Astrocyte of the cerebellum (primary cell): ENCODE measurements at places on chromosomes 13 and 19.
A peak's percentile ranks its signal among the peaks of the same experiment; 100 is the strongest.

GRCh38 chr13:111513766-111514609, 193.5 kb downstream of the TEX29 start:
- no peak for DNase-seq

DNA sequence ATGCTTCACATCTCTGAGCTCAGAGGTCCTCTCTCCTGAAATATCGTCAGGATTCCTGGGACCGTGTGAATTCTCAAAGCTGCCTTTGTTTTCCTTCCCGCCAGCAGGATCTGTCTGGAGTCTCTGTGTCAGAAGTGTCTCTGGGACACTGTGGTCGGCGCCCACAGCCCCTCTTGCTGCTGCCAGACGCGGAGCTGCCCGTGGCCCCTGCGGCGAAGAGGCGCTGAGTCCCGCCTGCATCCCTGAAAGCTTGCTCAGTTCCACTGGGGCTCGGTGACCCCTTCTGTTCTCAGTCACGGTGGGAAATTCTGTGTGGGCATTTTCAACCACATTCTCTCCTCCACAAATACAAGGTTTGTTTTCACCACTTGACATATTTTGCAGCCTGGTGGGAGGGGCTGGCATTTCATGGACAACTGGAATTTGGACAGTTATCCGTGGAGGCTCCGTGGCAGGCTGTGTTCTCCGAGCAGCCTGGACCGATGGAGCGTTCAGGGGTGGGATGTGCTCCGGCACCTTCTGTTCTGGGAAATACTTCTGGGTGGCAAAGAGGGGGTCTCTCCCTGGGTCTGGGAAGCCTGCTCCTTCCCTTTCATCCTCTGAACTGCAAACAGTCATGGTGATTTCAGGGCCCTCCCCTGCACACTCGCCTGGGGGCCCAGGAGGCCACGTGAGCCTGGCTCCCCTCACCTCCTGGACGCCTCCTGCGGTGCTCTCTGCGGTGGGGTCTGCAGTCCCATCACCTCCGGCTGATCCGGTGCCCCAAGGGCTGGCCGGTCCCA, 42.6 kb upstream of the GRTP1 start:
- peak; percentile 27 for DNase-seq

- DNase-seq = no peak
Observed at GRCh38 chr13:28012896-28013295, 24.4 kb upstream of the URAD start.

DNA sequence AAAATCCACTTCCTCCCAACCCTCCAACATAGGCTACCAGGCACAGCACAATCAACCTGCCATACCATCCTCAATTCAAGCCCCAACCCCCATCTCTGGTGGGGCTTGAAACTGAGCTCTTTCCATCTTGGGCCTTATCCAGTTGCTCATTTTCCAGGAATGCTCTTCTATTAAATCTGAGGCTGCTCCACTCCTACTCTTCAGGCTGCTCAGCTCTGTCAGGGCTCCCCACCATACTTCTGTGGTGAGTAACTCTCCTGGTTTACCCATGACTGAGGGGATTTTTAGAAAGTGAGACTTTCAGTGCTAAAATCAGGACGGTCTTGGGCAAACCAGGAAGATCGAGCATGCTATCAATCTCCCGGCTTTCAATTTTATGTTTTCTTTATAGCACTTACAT, 512.8 kb downstream of the LMO7 start:
- peak; percentile 63 for DNase-seq

DNA sequence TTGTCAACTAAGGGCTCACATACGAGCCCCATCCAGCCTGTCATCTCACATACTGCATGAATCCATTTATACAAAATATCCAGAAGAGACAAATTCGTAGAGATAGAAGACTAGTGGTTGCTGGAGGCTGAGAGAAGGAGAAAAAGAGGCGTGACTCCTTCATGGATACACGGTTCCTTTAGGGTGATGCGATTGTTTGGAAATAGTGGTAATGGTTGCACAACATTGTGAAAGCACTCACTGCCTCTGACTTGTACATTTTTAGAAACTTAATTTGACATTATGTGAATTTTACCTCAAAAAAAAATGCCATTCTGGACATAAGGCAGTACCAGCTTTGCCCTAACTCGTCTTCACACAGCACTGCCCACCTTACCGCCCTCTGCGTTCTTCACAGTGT, 27.3 kb downstream of the IGFL1 start:
- no peak for DNase-seq

DNA sequence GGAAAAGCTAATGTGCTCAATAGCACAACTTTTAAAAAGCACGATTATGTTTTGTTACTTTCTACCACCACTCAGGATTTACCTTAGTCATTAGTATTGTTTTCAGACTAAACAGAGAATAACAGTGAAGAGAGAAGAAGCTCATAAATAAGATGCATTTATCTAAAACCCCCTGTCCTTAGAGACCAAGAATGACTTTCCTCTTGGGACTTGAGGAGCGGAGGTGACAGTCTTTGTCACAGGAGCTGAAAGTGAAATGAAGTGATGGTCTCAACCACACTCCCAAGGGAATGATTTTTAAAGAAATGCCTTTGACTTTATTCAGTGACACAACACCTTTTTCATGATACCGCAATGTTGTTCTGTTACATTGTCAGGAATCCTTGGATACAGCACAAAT, 190.6 kb upstream of the NBEA start:
- DNase-seq = no peak

GRCh38 chr13:28058866-28059613, 41.3 kb downstream of the FLT3 start:
- no peak for DNase-seq

GRCh38 chr13:98468361-98468760, 108.5 kb downstream of the STK24 start:
- no peak for DNase-seq

DNA sequence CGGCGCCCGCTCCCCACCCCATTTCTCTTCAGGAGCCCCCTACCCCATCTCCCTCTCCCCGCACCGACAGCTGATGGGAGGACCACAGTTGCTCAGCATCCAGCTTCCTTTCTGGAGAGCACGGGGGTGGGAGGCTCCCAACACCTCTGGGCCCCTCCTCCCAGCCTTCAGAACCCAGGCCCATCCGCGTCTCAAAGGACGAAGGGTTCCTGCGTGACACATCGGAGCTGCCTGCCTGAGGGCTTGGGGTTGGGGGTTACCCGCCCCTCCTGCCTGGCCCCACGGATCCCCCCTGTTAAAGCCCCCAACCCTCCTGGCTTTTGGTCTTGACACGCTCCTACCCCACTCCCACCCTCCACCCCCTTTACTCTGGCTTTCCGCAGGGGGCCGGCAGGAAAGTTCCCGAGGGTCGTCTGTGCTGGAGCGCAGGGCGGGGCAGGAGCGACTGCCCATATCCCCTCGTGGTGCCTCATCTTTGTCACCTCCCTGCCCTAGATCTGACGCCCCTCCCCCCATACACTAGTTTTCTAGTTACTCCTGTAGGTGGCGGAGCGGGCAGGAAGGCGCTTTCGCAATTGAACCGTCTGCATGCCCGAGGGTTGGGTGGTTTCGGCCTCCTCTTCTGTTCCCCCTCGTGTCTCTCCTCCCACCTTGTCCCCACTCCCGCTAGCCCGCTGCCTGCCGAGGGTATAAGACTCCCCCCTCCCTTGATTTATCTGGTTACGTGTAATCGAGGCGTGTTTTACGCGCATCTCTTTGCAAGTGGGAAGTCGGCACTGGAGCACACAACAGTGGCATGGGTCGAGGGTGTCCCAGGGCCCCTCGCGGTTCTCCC, 924 bp downstream of the TRAPPC5 start:
- DNase-seq = peak; percentile 47

DNA sequence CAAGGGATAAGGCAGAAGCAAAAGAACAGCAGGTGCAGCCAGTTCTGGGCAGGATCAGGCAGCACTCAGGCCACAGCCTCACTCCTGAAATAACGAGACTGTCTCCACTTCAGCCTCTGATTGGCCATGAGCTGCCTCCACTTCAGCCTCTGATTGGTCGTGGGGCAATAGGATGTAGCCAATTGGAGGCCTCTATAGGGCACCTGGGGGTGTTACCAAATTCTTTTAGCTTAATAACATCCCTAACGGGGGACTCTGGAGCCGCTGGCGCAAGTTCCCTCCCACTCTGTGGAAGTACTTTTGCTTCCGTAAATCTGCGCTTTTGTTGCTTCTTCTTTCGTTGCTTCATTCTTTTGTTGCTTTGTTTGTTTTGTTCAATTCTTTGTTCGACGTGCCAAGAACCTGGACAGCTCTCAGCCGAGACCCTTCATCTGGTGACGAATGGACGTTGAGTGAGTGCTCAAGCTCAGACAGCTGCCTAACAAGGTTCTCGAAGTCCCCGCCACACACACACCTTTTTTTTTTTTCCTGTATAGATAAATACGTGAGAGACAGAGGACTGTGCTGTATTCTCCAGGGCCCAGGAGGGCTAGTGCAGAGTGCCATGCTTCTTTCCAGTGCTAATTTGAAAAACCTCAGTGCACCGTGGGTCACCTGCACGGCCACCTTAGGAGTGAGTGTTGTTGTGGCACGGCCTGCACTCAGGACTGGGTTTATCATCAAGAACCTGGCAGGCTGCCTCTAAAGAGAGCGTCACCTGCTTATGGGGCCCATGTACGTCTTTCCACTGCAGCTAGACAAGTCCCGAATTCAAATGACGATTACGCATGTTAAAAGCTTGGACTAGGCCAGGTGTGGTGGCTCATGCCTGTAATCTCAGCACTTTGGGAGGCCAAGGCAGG, 32.0 kb upstream of the TUBGCP3 start:
- no peak for DNase-seq

GRCh38 chr19:40241809-40242384, 15.4 kb upstream of the CCNP start:
- DNase-seq = peak; percentile 80

DNA sequence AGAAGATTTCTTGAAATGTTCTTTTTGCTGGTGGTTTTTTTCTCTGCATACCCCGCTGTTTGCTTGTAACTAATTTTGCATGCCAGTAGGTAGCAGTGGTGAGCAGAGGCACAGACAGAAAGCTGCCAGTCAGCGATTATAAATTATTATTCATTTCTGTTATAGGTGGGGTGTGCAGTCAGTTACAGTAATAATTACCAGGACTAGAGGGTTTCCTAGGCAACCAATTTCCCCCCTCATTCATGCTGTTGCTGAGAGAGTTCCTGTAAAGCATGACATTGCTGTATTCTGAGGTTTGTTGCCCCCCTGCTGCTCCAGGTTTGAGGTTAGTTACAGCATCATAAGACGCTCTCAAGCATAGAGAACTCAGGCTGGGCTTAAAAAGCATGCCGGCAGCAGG, 104.5 kb downstream of the URI1 start:
- peak; percentile 88 for DNase-seq

DNA sequence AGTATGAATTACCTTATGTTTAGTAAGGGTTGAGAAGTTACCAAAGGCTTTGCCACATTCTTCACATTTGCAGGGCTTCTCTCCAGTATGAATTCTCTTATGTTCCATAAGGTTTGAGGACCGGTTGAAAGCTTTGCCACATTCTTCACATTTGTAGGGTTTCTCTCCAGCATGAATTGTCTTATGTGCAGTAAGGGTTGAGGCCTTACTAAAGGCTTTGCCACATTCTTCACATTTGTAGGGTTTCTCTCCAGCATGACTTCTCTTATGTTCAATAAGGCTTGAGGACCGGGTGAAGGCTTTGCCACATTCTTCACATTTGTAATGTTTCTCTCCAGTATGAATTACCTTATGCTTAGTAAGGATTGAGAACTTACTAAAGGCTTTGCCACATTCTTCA, 26.7 kb downstream of the ZNF728 start:
- DNase-seq = no peak

DNA sequence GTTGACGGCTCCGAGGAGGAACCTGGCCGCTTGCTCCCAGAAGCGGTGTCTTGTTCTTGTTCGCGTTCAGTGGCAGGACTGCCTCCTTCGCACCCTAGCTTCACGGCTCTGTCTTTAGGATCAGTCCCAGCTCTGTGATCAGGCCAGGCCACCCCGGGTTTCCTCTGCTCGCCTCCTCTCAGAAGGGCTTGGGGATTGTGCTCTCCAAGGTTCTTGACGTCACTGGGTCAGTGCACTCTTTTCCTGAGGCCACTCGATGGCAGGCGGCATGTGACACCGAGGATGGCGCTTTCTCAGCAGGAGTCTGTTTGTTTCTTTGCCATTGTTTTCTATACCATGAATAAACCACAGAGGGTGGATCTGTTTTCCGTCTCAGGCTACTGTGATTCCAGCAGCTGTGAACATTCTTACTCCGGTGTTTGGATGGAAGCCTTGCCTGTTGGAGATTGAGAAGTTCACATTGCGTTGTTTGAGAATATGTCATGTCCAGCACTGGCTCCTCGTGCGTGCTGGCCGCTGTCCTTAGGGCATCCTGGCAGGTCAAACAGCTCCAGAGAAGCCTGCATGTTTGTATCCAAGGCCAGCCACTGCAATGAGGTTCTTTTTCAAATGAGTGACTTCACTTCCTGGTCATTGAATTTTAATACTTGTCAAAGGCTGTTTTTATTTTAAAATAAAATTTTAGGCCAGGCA, 44.5 kb downstream of the SLC7A9 start:
- DNase-seq = no peak

GRCh38 chr13:103676329-103676728, 610.1 kb upstream of the SLC10A2 start:
- no peak for DNase-seq

GRCh38 chr13:100983111-100983510, 308.5 kb upstream of the TMTC4 start:
- peak; percentile 83 for DNase-seq

- DNase-seq = no peak
Observed at GRCh38 chr19:1237027-1237659, 662 bp downstream of the CBARP start.

DNA sequence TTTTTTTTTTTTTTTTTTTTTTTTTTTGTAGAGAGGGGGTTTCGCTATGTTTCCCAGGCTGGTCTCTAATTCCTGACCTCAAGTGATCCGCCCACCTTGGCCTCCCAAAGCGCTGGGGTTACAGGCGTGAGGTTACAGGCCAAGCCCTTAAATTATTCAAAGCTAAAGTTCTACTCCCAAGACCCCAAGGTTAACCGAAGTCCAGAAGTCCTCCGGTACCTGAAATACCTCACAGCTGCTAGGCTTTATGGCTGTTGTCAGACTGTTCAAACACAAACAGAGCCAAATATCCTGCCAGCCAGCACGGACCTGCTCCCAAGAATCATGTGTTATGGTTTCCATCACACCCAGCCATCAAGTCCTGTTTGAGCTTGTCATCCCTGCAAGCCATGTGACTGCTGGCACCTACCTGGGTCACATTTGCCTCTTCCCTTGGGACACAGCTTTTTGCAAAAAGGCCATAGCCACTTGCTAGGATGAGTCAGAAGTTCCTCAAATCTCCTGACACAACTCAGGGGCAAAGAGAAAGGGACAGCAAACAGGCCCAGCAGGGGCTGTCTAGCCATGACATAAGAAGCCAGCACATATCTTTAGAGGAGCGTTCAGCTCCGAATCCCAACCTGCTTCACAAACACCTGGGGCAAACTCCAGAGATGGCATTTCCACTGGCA, 129.9 kb downstream of the FOXO1 start:
- no peak for DNase-seq
